ENCODE measurements at places on chromosomes 13 and 19.

DNA sequence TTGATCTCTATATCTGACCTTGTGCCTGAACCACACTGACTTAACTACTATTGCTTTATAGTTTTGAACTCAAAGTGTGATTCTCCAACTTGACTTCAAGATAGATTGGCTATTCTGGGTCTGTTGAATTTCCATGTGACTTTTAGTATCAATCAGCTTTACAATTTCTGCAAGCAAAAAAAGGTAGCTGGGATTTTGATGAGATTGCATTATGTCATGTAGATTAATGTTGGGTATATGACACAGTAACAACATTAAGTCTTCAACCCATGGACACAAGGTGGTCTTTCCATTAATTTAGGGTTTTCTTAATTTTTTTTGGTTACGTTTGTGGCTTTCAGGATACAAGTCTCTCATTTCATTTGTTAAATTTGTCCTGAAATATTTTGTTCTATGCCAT, 28.2 kb downstream of the NLRP5 start:
- no peak for DNase-seq
- no peak overlapping the region for H3K27ac ChIP-seq
- H3K4me1 ChIP-seq: no peaks in the 10 kb centered on the region
- no peaks in the 10 kb centered on the region for H3K36me3 ChIP-seq
- H3K4me3 ChIP-seq: no peak overlapping the region

DNA sequence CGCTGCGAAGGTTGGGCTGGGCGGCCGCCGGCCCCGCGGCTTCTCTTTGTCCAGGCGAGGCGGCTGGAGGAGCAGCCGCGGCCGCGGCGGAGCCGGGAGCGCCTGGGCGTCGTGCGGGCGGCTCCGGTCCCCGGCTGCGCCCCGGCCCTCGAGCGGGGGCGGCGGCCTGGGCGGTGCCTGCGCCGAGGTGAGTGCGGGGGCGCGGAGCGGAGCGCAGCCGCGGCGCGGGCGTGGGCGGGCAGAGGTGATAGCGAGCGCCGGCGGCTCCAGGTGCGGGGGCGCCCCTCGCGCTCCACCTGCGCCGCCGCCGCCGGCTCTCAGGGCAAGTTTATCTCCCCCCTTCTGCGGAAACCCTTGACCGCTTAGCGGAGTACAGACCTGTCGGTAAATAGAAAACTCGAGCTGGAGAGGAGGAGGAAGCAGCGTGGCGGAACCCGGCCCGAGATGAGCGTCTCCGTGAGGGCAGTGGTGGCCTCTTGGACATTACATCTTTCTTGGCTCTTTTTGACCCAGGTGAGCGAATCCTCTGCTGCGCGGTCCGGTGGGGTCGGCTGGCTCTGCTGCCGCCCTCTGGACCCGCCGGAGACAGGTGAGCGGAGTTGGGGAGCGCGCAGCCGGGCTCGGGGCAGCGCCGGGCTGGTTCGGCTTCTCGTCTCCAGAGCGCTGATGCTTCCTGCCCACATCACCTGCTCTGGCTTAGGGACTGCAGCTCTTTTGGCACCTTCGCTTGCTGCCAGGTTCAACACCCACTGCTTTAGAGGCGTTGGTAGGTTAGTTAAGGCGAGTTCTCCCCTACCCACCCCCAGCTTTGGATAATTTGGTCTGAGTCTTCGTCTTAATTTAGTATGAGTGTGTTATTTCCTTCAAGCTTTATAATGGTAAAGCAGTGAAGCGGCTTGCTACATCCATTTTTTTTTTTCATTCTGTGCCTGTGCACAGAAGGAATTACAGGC, at the start of gene MTUS2:
Gene MTUS2 (plus strand): TSS at position 241 of the 953 bp plus-strand sequence.
- H3K4me1 ChIP-seq: no peaks in the 10 kb centered on the region
- no peaks in the 10 kb centered on the region for H3K36me3 ChIP-seq
- H3K27ac ChIP-seq: no peak within 1 kb of the TSS
- H3K4me3 ChIP-seq: peak within 1 kb of the TSS; percentile 37
- DNase-seq: no peak

- H3K4me3 ChIP-seq: no peak overlapping the region
- no peaks in the 10 kb centered on the region for H3K36me3 ChIP-seq
- DNase-seq: peak; percentile 54
- H3K27ac ChIP-seq: no peak overlapping the region
Measured at GRCh38 chr13:101785858-101786257, 333.4 kb downstream of the ITGBL1 start.

GRCh38 chr19:17086834-17087233, 11.3 kb downstream of the MYO9B start:
- no peak overlapping the region for H3K27ac ChIP-seq
- no peak for DNase-seq
- no peaks in the 10 kb centered on the region for H3K27me3 ChIP-seq
- peaks cover 2% of the 10 kb centered on the region for H3K4me1 ChIP-seq
- H3K4me3 ChIP-seq: no peak overlapping the region

GRCh38 chr19:18507021-18507726, 14.7 kb downstream of the ELL start:
- no peak overlapping the region for H3K27ac ChIP-seq
- DNase-seq: no peak
- H3K4me3 ChIP-seq: no peak overlapping the region
- no peaks in the 10 kb centered on the region for H3K4me1 ChIP-seq
- H3K36me3 ChIP-seq: no peaks in the 10 kb centered on the region

- no peaks in the 10 kb centered on the region for H3K4me1 ChIP-seq
- H3K4me3 ChIP-seq: no peak overlapping the region
- H3K36me3 ChIP-seq: no peaks in the 10 kb centered on the region
- no peak overlapping the region for H3K27ac ChIP-seq
- H3K27me3 ChIP-seq: no peaks in the 10 kb centered on the region
- DNase-seq: no peak
Measured at GRCh38 chr13:30727491-30728355, 7.6 kb upstream of the ALOX5AP start.

DNA sequence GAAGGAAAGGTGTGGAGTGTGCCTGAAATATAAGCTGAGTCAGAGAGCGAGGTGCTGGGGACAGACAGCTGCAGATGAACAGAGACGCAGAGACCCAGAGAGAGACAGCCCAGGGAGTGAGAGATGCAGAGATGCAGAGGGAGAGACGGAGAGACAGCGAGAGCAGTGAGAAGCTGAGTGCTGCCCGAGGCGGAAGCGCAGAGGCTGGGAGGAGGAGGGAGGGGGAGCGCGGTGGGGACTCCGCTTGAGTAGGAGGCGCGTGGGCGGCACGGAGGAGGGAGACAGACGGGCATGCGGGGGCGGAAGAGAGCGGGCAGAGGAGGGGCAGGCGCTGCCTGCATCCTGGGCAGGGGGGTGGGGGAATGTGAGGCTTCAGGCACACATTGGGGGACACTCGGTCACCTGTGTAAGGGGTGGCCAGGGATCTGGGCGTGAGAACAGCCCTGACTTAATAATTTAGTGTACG, 25.7 kb downstream of the SLC8A2 start:
- no peak for DNase-seq
- peaks cover 10% of the 10 kb centered on the region for H3K4me1 ChIP-seq
- H3K27me3 ChIP-seq: no peaks in the 10 kb centered on the region

DNA sequence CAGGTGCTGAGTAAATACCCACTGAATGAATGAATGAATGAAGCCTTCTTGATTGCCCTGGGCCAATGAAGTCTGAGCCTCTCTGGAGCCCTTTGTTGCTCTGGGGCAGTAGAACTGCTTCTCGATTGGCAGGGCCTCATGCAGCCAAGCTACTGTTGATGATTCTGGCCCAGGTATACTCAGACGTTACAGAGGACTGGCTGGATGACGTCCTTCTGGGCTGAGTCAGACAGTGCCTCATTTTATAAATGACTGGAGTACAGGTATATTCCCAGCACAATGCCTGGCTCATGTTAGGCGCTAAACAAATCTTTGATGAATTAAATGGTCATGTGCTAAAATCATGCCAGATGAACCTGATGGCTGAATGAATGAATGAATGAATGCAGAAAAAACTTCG, 243.8 kb upstream of the MAB21L1 start:
- H3K4me1 ChIP-seq: no peaks in the 10 kb centered on the region
- no peak overlapping the region for H3K4me3 ChIP-seq
- no peaks in the 10 kb centered on the region for H3K36me3 ChIP-seq
- no peak overlapping the region for H3K27ac ChIP-seq
- no peaks in the 10 kb centered on the region for H3K27me3 ChIP-seq

GRCh38 chr13:26558987-26559386, 1.5 kb downstream of the WASF3 start:
- H3K4me3 ChIP-seq: no peak overlapping the region
- H3K27me3 ChIP-seq: no peaks in the 10 kb centered on the region
- no peak overlapping the region for H3K27ac ChIP-seq
- H3K4me1 ChIP-seq: no peaks in the 10 kb centered on the region

GRCh38 chr13:36806102-36806501, 12.9 kb upstream of the RFXAP start:
- no peak for DNase-seq
- H3K27ac ChIP-seq: no peak overlapping the region
- no peak overlapping the region for H3K4me3 ChIP-seq
- no peaks in the 10 kb centered on the region for H3K4me1 ChIP-seq
